Stimulated activated CD4-positive, alpha-beta T cell treated with anti-CD3 and anti-CD28 coated beads, Interleukin-12 subunit alpha, Interleukin-12 subunit beta, amount 100 ng/mL, for 4 hours (primary cell): ENCODE measurements at places on chromosomes 7 and 10.

GRCh38 chr10:29323367-29323766 lies 34.5 kb downstream of the LYZL1 start:
- no peak for DNase-seq

GRCh38 chr7:40880581-40880980 lies 745.8 kb downstream of the SUGCT start:
- DNase-seq, result no peak

- no peak for DNase-seq
Measured at GRCh38 chr10:48900371-48900801, 39.3 kb downstream of the LRRC18 start.

- DNase-seq, result no peak
Measured at GRCh38 chr7:2301511-2301863, 12.8 kb downstream of the SNX8 start.

- no peak for DNase-seq
Measured at GRCh38 chr7:147997636-147998035, 592.9 kb upstream of the C7orf33 start.

- no peak for DNase-seq
Measured at GRCh38 chr10:11141571-11142091, 124.0 kb downstream of the CELF2 start.

DNA sequence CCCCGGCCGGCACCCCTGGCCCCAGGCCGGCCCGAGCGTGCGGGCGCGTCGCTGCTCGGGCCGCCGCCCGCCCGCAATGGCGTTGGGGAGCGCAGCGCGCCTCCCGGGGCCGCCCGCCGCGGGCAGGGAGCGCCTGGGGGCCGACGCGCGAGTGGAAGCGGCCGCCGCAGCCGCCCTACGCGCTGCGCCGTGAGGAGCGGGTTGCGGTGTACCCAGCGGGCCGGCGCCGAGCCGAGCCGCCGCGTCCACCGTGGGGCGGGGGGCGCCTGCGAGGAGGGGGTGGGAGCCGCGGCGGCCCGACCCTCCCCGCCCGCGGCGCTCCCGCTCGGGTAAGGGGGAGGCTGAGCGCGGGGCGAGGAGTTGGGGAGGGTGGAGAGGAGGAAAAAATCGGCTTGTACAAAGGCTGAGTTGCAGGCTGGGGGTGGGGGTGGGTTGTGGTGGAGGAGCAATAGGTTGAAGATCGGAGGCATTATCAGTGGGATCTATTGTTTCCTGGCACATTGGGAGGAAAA lies 473 bp downstream of the PPP1R9A start:
- DNase-seq, result no peak

DNA sequence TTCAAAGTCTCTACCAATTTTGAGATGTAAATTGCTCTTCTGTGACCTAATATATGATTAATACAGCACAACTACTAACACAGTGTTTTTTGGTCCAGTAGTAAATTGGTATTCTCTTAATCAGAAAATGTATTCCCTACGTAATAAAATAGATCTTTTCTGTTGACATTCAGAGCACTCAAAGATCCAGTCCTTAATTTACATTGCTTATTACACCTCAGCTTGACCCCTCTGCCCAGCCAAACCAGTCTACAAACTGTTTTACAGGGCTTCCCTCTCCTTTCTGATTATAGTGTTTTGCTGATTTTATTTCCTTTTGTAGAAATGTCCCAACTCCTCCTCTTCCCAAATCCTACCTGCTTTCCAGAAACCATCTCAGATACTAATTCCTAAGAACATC lies 293.4 kb downstream of the PRKG1 start:
- no peak for DNase-seq
